Urinary bladder (tissue), 4 donors: ENCODE measurements at places on chromosomes 7 and 10. TPM values are rescaled to one million over a fixed set of nuclear protein-coding genes. Genes with fewer than 3 reads are reported as not detected.

RGR gene
- total RNA-seq, result 0.74 TPM

DNA sequence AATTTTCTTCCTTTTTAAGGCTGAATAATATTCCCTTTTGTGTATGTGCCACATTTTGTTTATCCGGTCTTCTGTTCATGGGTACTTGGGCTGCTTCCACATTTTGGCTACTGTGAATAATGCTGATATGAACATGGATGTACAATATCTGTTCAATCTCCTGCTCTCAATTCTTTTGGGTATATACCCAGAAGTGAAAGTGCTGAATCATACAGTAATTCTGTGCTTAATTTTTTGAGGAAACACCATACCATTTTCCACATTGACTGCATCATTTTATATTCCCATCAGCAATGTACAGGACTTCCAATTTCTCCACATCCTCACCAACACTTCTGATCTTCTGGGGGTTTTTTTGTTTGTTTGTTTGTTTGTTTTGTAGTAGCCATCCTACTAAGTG, 135.0 kb upstream of the INHBA start:
- no peak for DNase-seq

LEP gene
- total RNA-seq, result not detected

GRCh38 chr7:103150192-103150591, 1.3 kb upstream of the NAPEPLD start:
- no peak for DNase-seq

GRCh38 chr10:33938001-33938400, 603.5 kb upstream of the NRP1 start:
- no peak for DNase-seq

DNA sequence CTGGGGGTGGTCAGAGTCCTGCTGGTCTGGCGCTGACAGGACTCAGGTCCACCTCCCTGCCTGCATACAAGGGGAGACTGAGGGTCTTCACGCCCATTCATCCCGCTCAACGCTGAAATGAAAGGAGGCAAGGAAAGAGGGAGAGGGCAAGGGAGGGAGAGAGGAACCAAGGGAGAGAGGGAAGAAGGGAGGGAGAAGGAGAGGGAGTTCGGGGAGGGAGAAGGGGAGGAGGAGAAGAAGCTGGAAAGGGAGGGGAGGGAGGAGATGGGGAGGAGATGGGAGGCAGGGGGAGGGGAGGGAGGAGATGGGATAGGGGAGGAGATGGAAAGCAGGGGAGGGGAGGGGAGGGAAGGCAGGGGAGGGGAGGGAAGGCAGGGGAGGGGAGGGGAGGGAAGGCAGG, 69.4 kb upstream of the INPP5A start:
- no peak for DNase-seq

ASB13 gene
- 8.7 TPM for total RNA-seq

DNA sequence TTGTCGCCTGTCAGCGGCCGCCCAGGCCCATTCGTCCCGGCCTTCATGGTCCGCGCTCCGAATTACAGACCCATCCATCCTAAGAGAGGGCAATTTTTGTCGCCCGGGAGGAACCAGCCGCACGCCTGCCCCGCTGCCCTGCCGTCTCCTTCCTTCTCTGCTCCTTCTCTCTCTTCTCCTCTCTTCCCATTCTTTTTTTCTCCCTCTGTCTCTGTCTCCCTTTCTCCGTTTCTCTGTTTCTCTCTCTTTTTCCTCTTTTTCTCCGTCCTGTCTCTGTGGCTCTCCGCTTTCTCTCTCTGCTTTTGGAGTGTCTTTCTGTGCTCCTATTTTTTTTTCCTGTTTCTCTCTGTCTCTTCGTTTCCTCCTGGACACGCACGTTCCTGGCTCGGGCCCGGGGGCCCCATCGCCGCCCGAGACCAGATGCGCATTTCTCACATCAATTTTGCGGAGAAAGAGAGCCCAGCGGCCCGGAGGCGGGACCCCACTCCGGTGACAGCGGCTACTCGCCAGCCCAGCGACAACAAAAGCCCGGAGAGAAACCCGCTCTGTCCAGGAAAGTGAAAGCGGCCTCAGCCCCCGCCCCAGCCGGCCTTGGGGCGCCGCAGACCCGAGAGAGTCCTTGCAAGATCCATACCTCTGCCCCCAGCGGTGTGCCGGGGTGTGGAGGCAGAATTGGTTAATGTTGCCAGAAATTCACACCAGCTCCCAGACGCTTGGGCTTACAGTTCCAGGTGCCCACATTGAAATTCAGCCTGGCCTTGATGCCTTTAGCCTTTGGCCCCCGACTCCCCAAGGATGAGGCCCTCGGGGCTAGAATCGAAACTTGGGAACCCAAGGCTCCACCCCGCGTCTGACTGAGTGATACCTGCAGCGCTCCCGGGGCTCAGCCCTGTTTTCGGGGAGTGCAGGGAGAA, 4.1 kb downstream of the LBX1 start:
- no peak for DNase-seq

- DNase-seq, result no peak
These were observed 185.6 kb downstream of the MGMT start for GRCh38 chr10:129652521-129653201.

GRCh38 chr10:46301721-46302479, 15.1 kb downstream of the ANTXRL start:
- DNase-seq, result no peak

DNA sequence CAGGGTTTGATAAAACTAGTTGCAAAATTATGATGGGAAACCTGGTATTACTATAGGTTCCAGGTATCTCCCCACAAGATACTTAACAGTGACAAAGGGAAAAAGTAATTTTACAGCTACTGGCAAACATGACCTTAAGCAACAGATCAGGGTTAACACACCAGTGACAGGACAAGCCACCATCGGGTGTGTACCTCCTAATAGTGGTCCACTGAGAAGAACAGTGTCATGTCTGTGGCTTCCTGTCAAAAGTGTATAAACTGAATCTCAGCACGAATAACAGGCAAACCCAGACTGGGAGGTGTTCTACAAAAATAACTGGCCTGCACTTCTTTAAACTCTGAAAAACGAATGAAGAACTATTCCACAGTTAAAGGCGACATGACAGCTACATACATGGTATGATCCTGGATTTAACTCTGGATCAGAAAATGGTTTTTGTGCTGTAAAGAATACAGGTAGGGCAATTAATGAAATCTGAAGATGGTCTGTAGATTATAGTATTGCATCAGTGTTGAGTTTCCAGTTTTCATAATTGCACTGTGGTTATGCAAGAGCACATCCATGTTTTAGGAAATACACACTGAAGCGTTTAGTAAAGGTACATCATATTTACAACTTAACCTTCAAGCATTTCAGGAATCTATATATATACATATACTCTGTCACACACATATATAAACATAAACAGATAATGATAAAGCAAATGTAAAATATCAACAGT, 32.0 kb upstream of the ARMS2 start:
- no peak for DNase-seq

DNA sequence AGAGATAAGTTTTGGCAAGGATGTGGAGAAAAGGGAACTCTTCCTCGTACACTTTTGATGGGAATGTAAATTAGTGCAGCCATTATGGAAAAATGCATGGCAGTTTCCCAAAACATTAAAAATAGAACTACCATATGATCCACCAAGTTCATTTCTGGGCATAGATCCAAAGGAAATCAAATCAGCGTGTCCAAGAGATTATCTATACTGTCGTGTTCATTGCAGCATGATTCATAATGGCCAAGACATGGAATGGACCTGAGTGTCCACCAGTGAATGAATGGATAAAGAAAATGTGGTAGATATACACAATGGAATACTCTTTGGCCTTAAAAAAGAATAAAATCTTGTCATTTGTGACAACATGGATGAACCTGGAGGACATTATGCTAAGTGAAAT, 70.3 kb upstream of the RSU1 start:
- DNase-seq, result no peak

DNA sequence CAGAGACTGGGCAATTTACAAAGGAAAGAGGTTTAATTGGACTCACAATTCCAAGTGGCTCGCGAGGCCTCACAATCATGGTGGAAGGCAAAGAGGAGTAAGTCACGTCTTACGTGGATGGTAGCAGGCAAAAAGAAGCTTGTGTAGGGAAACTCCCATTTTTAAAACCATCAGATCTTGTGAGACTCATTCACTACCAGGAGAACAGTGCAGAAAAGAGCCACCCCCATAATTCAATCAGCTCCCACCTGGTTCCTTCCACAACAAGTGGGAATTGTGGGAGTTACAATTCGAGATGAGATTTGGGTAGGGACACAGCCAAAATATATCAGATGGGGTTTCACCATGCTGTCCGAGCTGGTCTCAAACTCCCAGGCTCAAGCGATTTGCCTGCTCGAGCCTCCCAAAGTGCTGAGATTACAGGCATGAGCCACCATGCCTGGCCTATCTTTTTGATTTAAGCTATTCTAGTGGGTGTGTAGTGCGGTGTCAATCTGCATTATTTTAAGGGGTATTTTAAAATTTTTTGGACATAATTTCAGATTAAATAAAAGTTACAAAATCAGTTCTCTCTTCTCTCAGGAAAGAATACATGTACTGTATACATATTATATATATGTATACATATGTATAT, 9.0 kb upstream of the MRPS16 start:
- no peak for DNase-seq

GRCh38 chr10:119401671-119402395, 140.7 kb downstream of the RGS10 start:
- DNase-seq, result no peak

GRCh38 chr10:121919666-121920065, 8.2 kb downstream of the ATE1 start:
- no peak for DNase-seq

GRCh38 chr10:106661133-106661766, 503.3 kb downstream of the SORCS1 start:
- DNase-seq, result no peak

GRCh38 chr10:79376078-79376628, 28.9 kb downstream of the PPIF start:
- no peak for DNase-seq

DNA sequence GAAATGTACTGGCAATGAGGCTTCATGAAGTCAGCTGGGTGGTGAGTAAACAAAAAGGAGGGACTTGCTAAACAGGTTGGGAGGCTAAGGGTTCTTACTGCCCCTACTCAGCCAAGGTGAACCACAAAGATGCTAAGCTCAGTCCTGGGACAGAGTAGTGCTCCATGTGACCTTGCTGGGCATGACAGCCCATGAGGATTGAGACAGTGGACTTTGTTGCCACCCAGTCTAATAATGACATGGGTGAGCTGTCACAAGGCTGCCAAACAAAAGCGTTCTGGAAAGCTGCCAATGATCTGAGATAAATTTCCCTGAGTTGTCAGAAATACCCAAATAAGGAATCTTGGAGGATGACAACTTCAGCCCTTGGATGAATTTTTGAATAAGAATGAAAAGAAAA, 75.2 kb downstream of the CLEC2L start:
- no peak for DNase-seq

ELN gene
- 483 TPM for total RNA-seq

GRCh38 chr10:114281461-114281860, 42.4 kb downstream of the VWA2 start:
- DNase-seq, result no peak

DNA sequence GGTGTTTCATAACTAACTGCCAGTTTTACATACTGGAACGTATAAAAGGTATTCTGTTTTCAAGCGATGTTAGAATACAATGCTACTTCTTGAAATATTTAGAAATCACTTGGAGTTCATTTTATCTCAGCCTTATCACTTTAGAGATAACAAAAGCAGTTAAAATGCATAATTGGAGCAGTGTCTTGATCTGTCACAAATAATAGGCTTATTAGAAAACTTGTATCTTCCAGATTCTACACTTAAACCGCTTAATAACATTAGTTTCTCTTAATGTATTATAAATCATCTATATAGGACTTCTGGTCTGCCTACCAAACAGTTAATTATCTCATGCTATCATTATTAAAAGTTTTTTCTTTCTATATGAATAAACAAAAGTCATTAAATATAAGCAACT, 104.4 kb downstream of the TAF3 start:
- no peak for DNase-seq

DNA sequence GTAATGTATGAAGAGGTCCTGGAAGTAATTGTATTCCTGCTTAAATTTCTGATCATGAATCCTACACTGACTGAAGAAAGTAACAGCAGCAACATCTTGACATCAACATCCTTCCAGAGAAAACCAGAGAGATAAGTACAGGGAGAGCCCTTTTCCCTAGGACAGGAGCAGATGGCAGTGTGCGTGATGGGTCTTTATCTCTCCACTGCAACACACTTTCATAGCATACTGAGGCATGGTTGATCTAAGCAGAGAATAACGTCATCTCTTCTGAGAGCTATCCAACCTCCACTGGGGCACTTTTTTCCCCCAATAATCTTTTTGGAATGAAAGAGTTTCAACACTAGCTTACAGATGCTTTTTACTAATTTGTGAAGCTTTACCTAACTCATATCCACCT, 342 bp downstream of the OR2A25 start:
- no peak for DNase-seq

DOCK1 gene
- 132 TPM for total RNA-seq

GRCh38 chr7:149100821-149101220, 10.3 kb upstream of the ZNF786 start:
- no peak for DNase-seq

LRRC4 gene
- total RNA-seq, result 3.2 TPM

DNA sequence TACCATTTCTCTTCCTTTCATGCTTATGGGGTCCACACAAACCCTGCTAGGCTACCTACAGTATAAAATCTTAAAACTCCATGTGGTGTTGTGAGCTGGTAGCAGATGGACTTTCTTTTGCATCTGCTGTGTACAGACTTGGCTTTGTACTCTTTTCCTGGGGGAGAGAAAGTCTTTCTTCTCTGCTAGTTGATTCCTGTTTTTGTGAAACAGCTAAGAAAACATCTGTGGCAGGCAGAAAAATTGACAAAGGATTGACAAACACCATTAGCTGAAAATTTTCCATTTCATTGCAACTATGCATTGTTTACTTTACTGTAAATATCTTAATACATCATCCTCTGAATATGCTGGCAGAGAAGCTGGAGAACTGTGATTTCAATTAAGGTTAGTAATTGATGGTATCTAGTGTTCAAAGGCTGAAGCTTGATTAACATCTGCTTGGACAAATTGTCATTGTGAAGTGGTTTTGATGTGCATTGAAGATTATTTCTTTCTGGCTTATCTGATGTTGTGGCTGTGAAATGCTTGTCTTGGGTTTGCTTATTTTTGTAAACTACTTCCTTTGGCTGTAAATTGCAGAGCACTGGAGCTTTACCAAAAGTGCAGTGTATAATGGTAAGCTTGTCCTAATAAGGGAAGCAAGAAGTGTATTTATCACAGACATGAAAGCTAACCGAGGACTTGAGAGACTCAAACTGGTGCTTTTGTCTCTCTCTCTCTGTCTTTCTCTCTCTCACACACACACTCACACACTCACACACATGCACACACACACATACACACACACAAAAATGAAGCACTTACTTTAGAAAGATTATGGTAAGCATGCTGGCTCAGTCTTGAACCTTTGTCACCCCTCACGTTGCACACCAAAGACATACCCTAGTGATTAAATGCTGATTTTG, at the start of gene FOXP2:
Gene FOXP2 (plus strand): TSS at position 660 of the 908 bp plus-strand sequence. CDS start 11,697 bp downstream, outside the sequence.
- peak; percentile 50 for DNase-seq

DPYSL4 gene
- total RNA-seq, result 1.7 TPM

ACSL5 gene
- 38.8 TPM for total RNA-seq

ZSWIM8 gene
- 38.8 TPM for total RNA-seq

OR2A1 gene
- total RNA-seq, result 0.05 TPM

CALCR gene
- total RNA-seq, result 0.26 TPM

GRCh38 chr10:69963178-69963834, 89.3 kb upstream of the MACROH2A2 start:
- no peak for DNase-seq
